Suppressor macrophage treated with lipopolysaccharide for 1 hour (primary cell): ENCODE measurements at places on chromosomes 13 and 19.

DNA sequence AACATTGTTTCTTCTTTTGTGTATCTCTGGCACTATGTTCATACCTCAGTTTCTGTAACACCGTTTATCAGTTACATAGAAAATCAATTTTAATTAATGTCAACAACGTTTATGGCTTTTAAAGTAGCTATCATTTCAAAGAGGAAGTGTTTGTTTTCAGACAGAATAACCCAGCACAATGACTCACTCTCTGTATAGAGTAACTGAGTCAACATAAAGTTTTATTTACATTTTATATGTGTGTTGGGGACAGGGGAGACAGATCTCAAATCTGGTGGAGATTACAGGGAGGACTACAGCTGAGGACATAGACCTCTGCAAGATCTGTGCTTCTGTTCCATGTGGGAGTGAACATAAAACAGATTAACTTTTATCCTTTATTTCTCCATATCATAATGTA, 2590.1 kb downstream of the PCDH9 start:
- DNase-seq: no peak

DNA sequence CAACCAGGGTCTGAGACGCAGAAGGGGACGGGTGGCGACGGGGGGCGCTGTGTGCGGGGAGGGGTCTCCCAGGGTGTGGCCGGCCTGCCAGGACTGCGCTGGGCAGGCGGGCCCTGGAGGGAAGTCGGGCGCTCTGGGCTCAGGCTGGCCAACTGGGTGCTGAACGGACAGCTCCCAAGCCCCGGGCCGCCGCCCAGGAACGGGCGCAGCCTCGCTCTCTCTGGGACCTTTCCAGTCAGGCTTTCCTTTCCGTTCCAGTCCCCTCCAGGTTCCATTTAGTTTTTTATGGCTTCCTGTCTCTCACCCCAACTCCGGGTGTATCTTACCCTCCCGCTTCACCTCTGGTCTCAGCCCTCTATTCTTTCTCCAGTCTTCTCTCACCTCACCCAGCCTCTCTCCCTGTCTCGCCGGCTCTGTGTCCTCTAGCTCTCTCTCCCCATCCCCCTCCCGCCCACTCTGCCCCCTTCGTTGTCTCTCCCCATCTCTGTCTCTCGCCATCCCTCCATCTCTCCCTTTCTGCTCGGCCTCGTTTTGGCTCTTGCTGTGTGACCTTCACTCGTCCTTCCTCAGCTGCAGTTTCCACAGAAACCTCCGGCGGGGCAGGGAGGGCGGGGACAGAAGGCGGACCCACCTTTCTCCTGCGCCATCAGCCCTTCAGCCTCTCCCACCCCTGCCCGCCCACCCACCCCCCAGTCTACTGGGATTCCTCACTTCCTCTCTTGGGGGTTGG, 3.3 kb upstream of the ATP1A3 start:
- peak; percentile 78 for DNase-seq

- DNase-seq: no peak
These were observed 18.0 kb downstream of the PAF1 start for GRCh38 chr19:39372941-39373340.

DNA sequence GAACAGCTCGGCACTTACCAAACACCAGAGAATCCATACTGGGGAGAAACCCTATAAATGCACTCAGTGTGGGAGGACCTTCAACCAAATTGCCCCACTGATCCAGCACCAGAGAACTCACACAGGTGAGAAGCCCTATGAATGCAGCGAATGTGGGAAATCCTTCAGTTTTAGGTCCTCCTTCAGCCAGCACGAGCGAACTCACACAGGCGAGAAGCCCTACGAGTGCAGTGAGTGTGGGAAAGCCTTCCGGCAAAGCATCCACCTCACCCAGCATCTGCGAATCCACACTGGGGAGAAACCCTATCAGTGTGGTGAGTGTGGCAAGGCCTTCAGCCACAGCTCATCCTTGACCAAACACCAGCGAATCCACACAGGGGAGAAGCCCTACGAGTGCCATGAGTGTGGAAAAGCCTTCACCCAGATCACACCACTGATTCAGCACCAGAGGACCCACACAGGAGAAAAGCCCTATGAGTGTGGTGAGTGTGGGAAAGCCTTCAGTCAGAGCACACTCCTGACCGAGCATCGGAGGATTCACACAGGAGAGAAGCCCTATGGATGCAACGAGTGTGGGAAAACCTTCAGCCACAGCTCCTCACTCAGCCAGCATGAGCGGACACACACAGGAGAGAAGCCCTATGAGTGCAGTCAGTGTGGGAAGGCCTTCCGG, 8.3 kb downstream of the ZNF135 start:
- no peak for DNase-seq
